ENCODE measurements at places on chromosomes 13 and 19. TPM values are rescaled to one million over a fixed set of nuclear protein-coding genes. Genes with fewer than 3 reads are reported as not detected.

GRCh38 chr19:38647966-38648768, 718 bp downstream of the ACTN4 start:
- DNase-seq, result peak; percentile 7

DNA sequence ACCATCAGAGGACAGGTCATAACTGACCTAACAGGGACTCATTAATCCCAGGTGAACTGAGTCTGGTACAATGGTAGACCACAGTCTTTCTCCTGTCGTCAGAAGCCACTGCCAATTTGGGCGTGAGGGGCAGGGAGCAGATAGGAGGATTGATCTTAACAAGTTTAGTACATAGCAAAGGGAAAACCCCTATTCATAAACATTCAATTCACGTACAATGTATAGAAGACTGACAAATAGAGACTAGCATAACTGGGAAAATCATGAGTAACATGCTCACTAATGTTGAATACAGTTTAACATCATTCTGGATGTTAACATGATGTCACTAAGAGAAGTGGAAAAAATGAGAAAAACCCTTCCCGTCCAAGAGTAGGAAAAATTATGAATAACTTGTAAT, 54.1 kb downstream of the SLC7A1 start:
- DNase-seq, result no peak

GRCh38 chr19:4543842-4544647, 4.2 kb upstream of the LRG1 start:
- DNase-seq, result no peak

- DNase-seq, result no peak
Measured at GRCh38 chr19:39170386-39171231, 26.2 kb upstream of the NCCRP1 start.

DNA sequence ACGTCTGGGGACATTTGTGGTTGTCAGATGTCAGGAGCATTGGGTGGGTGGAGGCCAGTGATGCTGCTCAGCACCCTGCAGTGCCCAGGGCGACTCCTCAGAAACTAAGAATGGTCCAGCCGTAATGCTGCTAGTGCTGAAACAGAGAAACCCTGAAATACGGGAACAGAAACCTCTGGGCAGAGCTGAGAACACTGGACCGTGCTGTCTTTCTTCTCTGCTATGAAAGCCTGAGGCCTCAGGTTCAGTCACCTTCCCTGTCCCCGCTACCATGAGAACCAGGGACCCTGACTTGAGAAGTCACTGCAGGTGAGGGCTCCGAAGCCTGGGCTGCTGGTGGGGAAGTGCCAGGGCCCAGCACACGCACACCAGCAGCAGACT, 13.4 kb downstream of the CAPS start:
- no peak for DNase-seq

DNA sequence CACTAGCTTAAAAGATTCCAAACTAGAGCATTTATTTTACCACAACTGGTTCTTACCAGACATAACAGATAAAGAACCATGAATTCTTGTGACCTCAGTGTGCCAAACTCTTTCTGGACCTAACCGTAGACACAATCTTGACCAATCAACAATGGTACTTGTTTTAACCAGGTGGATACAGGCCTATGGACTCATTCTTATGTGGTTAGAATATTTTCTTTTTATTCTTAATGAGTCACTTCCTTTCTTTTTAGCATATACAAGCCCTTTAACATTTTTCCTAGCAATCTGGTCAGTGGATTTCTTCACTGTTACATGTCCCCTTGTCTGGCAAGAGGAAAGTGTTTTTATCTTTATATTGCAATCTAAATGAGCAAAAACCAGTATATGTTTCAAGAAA, 792.1 kb upstream of the SPRY2 start:
- DNase-seq, result no peak

GRCh38 chr19:30439310-30439709, 67.1 kb downstream of the ZNF536 start:
- DNase-seq, result no peak

DNA sequence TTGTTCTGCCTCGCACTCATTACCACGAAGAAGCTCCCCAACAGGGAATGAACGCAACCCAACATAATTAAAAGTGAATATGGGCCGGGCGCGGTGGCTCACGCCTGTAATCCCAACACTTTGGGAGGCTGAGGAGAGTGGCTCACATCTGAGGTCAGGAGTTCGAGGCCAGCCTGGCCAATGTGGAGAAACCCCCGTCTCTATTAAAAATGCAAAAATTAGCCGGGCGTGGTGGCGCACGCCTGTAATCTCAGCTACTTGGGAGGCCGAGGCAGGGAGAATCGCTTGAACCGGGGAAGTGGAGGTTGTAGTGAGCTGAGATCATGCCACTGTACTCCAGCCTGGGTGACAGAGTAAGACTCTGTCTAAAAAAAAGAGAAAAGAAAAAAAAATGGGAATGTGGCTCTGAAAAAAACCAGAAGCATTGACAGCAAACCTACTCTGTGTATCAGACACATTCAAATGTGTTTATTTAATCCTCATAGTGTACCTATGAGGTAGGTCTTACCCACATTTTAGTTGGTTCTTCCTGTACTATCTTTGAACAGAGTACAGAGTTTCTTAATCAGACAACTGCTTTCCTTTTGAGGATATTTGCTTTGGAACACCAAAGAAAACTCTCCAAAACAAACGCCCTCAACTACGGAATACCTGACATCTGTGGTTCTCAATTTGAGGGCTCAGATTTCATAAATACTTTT, 70.0 kb downstream of the NUFIP1 start:
- DNase-seq, result peak; percentile 34

GRCh38 chr13:20254076-20254475, 22.0 kb upstream of the GJB6 start:
- no peak for DNase-seq

DNA sequence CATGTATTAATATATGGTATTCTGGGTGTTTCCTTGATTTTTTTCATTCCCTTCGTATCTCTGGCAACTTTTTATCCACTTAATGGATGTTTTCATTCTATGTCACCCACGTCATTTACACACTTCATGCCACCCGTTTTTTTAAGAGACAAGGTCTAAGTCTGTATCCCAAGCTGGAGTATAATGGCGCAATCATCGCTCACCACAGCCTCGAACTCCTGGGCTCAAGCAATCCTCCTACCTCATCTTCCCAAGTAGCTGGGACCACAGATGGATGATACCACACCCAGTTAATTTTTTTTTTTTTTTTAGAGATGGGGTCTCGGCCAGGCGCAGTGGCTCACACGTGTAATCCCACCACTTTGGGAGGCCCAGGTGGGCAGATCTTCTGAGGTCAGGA, 3.4 kb upstream of the VASP start:
- no peak for DNase-seq

DNA sequence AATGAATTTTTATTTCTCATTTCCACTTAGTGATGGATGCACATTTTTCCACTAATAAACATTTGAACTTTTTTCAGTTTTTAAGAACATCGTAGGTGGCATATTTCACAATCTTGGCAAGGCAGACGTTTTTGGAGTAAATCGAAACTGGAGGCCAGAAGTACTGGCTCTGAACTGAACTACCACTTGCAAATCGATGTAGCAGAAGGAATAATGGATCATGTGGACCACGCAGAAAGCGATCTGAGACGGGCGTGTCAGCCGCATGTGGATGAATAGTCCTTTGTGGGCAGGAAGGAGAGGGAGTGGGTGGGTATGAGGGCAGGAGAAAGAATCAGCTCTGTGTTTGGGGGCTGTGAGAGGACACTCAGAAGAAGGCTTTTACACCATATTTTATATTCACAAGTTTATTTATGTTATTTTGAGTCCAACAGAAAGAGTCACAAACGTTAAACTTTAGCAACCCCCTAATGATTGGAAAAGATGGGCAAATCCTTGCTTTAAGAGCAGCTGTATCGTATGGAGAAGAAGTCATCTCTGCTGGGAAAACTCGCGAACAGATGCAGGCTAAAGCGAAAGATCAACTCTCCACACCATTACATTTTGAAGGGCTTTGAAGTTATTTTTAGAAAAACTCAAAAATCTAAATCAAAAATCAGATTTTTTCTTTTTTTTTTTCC, 90.5 kb downstream of the COL4A2 start:
- DNase-seq, result no peak

GRCh38 chr19:50497022-50497405, 14.0 kb downstream of the JOSD2 start:
- DNase-seq, result no peak

- no peak for DNase-seq
Measured at GRCh38 chr13:40874138-40874779, 84.8 kb downstream of the SLC25A15 start.

GRCh38 chr13:43094901-43095300, 71.5 kb downstream of the DNAJC15 start:
- DNase-seq, result no peak

DNA sequence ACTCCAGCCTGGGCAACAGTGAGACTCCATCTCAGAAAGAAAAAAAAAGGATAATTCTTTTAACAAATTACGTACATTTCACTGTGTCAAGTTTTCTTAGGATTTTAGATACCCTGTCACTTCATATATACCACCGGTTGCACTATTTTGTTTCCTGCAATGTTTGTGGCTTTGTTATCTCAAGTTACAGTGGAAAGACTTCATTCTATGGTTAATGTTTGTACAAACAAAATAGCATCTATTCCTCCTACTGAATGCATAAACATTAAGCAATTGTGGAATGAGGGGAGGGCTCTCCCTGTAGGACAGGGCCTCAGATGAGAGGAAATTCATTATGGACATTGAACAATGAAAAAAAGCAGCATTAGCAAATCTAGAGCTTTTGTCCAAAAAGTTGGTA, 120.1 kb downstream of the DNAJC3 start:
- DNase-seq, result no peak

DNA sequence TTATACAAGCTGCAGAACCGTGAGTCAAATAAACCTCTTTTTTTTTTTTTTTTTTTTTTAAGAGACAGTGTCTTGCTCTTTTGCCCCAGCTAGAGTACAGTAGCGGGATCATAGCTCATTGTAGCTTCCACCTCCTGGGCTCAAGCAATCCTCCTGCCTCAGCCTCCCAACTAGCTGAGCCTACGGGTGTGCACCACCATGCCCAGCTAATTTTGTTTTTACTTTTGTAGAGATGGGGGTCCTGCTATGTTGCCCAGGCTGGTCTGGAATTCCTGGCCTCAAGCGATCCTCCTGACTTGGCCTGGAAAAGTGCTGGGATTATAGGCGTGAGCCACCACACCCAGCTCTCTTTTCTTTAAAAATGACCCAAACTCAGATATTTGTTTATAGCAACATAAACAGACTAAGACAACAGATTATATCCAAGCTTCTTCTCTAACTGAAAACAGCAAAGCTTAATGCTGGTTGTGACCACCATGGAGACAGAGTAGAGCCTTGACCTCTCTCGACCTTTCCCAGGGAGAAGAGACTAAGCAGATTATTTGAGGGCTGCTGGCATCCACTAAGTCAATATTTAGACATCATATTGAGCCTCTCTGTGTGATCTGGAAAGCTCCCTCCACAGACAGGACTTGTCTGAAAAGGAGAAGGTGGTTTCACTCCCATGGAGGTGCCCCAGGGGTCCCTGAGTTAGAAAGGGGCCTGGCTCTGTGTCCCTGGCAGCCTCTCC, 150.0 kb downstream of the KCTD15 start:
- DNase-seq, result no peak

DNA sequence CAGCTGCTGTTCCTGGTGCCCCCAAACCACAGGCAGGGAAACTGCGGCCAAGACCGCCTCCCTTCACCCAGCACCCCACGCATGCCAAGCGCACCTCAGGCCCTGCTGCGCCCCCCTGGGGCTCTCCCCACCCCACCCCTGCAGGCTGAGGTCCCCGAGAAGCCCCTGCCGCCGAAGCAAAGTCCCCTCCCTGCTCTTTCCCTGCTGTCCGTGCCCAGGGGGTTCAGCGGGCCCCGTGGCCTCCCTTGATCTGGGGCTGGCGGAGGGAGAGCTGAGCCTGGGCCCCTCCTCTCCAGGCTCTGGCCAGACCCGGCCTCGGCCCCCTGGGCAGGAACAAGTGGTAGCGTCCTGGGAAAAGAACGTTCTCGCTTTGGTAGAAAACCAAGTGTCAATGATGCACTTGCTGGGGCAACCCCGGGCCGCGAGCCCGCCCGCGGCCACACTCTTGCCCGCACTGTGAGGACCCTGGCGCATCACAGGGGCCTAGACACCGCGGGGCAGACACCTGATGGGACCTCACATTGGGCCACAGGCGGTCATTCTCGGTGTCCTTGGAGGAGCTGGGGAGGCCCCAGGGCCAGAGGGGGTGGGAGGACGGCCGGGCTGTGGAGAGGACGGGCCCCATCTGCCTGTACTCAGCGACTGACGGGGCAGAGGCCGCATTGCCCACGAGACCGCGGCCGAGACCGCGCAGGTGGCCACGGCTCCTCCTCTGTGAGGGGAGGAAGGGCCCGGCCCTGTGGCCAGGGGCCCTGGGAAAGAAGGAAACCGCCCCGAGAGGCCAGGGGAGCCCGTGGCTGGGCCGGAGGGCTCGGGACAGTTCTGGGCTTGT, 29.0 kb downstream of the GPX4 start:
- no peak for DNase-seq

GRCh38 chr19:48934837-48935236, 1.3 kb downstream of the DHDH start:
- no peak for DNase-seq

- DNase-seq, result peak; percentile 39
Measured at GRCh38 chr19:291006-291521, at the start of gene PLPP2. Gene PLPP2 (minus strand): TSS chr19:291403. CDS start chr19:291336, 67 bp downstream.

DNA sequence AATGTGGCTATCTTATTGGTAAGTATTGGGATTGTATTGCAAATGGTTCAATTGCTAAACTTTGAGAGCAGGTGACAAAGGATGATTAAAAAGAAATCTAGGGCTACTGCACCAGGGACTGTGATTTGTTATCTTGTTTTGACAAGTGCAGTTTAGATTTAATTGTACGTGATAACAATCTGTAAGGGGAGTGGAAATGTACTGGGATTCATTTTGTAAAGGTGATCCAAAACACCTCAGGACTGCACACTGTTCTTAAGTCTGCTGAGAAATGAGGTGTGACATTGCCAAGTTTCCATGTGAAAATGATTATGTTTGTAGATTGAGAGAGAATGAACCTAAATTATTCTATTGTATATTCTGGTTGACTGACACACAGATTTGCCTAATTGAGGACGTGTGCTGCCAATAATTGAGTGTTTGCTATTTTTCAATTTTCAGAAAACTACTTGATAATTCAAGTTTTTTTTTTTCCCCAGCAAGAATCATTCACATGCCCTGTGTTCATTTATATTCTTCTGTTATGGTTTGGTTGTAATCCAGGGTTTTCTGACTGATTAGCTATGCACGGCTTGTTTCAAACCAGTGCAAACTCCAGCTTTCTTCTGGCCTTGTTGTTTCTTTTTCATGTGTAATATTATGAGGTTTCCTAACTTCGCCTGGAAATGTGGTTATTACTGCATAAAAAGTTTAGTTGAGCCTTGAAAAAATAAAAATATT, 308.0 kb downstream of the OLFM4 start:
- no peak for DNase-seq

COL5A3 gene
- 7.2 TPM for total RNA-seq

PPP1R13L gene
- total RNA-seq, result 30.8 TPM

CYP2A6 gene
- total RNA-seq, result 0.61 TPM

ZNF44 gene
- total RNA-seq, result 17.8 TPM

CACNA1A gene
- 2.3 TPM for total RNA-seq

BRME1 gene
- 10.8 TPM for total RNA-seq

SF3A2 gene
- 68.2 TPM for total RNA-seq

ZSCAN4 gene
- total RNA-seq, result not detected

ZNF566 gene
- total RNA-seq, result 14.8 TPM

NLRP4 gene
- not detected for total RNA-seq

Measured in mucosa of descending colon (tissue), 3 donors.